ENCODE measurements at places on chromosomes 13 and 19.

DNA sequence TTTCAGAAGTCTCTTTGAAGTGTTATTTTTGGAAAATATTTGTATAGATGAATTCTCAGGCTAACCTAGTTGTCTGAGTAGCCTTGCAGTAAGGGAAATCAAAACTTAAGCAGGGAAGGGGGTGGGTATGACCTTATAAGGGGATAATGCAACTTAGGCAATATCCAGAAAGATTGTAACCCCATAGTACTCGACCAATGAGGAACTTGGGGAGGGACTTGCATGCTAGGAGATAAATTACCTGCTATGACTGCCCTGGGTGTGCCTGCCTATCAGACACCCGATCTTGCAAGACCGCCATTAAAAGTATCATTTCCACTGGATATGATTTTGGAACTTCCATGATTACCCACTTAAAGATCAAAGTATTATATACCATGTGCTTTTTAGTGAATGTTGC is 23.0 kb upstream of the RFXAP start:
- DNase-seq = no peak

DNA sequence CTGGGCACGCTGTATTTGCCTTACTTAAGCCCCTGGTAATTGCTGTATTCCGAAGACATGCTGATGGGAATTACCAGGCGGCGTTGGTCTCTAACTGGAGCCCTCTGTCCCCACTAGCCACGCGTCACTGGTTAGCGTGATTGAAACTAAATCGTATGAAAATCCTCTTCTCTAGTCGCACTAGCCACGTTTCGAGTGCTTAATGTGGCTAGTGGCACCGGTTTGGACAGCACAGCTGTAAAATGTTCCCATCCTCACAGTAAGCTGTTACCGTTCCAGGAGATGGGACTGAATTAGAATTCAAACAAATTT is 676 bp downstream of the BRCA2 start:
- no peak for DNase-seq

GRCh38 chr19:21314676-21315075 is 14.5 kb downstream of the ZNF708 start:
- DNase-seq = no peak

- DNase-seq = peak; percentile 21
These were observed 1235.2 kb upstream of the SLC10A2 start for GRCh38 chr13:104301171-104301975.

GRCh38 chr13:53188120-53188519 is 159.5 kb downstream of the OLFM4 start:
- DNase-seq = no peak

DNA sequence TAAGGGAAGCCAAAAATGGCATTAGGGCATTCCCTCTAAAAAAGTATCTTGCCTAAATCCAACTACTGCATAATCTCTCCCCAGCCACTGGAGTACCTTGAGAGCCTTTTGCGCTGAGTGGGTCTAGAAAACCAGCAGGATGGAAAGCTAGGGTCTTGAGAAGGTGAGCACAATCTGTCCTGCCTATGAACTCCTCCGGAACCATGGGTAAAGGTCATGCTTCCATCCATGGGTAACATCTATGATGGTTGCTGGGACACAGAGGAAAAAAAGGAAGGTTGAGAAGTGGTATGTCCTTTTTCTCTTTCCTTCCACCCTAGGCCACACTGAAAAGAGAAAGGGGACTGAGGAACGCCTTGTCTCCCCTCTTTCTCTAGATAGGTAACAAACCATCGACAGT is 52.4 kb downstream of the ZNF676 start:
- no peak for DNase-seq

DNA sequence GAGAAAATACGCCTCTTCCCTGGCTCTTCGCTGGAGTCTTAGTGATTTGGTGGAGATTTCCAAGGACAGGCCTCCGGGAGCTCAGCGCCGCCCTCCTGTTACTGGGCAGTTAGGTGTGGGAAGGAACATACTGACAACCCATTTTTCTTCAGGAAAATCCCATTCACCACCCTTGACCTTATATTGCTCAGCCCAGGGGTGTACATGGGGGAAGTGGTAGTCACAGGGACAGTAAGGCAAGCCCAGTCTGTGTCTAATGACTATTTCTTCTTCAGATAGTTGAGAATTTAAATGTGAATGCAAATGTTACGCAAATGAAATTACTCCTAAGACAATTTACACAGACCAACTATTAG is 119.4 kb downstream of the UQCRFS1 start:
- no peak for DNase-seq

GRCh38 chr13:51158880-51159518 is 47.9 kb upstream of the C13orf42 start:
- DNase-seq = no peak

- no peak for DNase-seq
These were observed 2.3 kb upstream of the UPF3A start for GRCh38 chr13:114279146-114279545.

GRCh38 chr13:110286833-110287819 is 19.8 kb downstream of the COL4A1 start:
- no peak for DNase-seq

GRCh38 chr19:3369337-3370213 is 3.2 kb downstream of the NFIC start:
- peak; percentile 33 for DNase-seq

DNA sequence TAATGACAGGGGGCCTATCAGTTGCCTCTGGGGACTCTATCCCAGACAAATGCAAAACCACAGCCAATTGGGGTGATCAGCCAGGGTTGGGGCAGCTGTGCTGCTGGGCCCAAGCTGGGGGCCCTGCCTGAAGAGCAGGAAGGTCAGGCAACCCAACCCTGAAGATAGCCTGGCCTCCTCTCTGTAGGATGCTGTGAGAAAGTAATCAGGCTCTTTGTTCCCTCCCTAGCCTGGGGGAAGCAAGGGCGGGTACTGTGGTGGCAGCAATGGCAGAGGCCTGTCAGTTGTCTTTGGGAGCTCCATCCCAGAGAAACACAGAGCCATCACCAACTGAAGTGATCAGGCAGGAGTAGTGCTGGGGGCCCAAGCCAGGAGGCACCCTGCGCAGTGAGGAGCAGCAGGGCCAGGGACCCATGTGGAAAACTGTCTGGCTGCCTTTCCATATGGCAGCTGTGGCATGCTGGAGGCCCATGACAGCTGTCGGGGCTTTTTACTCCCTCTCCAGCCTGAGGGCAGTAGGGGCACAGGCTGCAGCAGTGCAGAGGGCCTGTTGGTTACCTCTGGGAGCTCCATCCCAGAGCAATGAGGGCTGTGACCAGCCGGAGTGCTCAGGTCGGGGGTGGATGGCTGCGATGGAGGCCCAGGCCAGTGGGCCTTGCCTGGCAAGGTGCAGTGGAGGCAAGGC is 73.6 kb upstream of the ATP12A start:
- no peak for DNase-seq

DNA sequence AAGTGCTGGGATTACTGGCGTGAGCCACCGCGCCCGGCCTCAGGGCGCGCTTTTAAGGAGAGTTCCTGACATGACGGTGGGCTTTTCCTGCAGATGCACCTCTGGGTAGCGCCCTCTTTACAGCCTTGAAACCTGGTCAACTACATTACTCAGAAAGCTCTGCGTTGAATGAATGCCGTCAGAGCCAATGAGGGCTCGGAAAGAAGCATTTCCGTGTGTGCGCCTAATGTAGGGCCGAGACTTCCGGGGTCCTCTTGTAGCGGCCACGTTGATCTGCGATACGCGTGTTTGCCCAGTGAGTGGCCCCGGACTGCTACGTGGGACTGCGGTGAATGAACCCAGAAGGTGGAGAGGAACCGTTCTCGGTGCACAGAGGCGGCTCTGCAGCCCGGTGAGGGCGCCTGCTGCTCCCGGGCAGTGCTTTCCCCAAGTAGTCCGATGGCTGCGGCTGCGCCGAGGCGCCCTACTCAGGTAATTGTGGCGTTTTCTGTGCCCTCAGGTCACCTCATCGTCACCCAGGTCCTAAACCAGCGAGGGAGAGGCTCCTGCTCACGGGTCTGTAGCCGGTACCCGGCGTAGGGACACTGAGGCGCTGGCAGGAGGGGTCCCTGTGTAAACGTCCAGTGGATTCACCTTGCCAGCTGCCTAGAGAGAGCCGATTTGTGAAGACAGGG is 4.9 kb upstream of the ZNF552 start:
- DNase-seq = peak; percentile 95

DNA sequence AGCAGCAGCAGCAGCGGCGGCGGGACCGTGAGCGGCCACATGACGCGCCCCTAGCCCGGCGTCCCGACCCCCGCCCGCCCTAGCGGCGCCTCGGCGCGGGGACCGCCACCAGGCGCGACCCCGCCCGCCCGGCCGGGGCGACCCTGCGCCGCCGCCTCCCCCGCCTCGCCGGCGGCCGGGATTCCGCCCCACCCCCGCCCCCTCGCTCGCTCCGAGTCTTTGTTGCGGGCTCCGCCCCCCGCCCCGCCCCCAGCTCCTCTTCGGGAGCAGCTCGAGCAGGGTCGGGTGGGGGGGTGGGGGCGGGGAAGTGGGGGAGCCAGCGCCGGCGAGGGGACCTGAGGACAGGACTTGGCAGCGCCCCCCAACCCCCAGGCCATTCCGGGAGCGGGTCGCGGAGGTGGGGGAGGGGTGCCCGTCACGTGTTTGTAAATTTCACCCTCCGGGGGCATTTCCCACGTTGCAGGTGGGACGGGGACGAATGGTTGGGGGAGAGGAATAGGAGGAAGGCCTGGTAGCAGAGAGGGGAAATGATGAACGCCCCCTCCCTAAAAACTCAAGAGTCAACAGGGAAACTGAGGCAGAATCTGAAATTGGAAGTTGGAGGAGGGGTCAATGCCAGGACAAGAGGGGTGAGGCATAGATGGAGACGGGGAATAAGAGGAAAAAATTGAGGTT is at the start of gene OLFM2:
OLFM2 (minus strand) TSS at position 190 of the 675 bp plus-strand sequence; CDS start at position 41, 149 bp downstream.
- no peak for DNase-seq

- no peak for DNase-seq
These were observed 137.2 kb downstream of the MZT1 start for GRCh38 chr13:72590091-72590740.

- DNase-seq = no peak
These were observed 13.9 kb upstream of the MKNK2 start for GRCh38 chr19:2064788-2065524.

DNA sequence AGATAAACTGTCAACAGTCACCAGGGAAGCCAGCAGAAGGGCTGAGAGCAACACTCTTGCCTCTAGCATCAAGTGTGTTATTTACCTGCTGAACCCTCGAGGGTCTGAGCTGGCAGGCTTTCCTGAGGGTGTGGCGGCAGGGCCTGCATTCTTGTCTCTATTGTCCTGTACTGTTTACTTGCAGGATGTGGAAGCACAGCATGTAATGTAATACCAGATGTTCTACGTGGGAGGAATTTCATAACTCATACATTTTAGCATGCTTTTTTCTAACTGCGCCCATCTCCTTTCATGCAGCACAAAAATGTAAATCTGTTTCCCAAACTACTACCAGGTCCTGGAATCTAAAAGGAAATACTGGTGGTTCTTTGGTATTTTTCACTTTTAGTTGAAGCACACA is 153.1 kb downstream of the RGCC start:
- DNase-seq = peak; percentile 52

All from renal cortical epithelial cell (primary cell).